ENCODE measurements at places on chromosomes 3 and 15. TPM values are rescaled to one million over a fixed set of nuclear protein-coding genes. Genes with fewer than 3 reads are reported as not detected.

DNA sequence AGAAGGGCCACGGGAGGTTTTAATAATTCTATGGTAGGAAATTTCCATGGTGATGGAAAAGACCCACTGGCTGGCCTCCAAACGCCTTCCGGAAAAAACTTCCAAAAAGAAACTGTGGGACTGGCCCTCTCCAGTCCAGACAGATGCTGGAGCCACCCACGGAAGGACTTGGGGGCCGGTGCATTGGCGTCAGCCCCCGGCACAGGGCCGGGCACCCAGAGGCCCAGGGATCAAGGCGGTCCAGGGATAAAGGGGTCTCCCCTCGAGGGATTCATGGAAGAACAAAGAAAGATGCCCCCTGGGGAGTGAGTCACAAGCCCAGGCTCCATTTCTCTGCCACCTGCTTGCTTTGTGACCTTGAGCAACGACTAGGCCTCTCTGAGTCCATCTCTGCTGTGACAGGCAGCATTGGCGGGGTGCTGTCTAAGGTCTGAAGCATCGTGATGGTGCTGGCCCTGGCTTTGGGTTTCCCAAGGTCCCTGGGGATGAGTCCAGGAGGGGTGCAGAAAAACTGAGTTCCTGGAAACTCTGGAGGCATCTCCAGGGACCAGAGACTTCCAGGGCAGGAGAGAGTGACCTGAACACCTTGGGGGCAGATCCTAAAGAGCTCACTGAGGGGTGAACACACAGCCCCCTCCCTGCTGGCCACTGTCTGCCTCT, 21.6 kb downstream of the ATP2B2 start:
- DNase-seq = no peak

The LRIG1 gene
- 3.0 TPM for total RNA-seq

The FOXL2 gene
- 6.3 TPM for total RNA-seq

The GOLGA6L25 gene
- not detected for total RNA-seq

All from LHCN-M2 (cell line).